ENCODE measurements at places on chromosomes 12 and 14.

DNA sequence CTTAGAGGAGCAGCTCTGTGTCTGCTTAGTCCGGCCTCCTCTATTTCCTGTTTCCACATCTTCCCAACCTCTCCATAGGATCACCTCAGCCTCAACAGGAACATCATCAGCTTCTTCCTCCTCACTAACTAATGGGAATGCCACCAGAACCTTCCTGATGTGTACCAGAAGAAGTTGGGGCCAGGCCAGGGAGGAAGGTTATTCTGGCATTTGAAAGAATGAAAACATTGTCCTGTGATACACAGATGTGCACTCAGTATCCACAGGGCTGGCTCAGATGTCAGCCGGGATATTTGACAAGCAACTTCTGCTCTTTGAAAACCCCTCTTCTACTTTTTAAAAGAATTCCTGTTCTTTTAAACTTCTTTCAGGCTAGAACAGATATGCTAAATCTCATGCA, 63.6 kb downstream of the TMEM30B start:
- DNase-seq = peak; percentile 63
- H3K4me3 ChIP-seq = no peak overlapping the region
- H3K36me3 ChIP-seq = no peaks in the 10 kb centered on the region
- peaks cover 47% of the 10 kb centered on the region for H3K4me1 ChIP-seq
- H3K27me3 ChIP-seq = no peaks in the 10 kb centered on the region

GRCh38 chr12:50222275-50222783, 55.2 kb upstream of the CERS5 start:
- H3K27ac ChIP-seq = peak overlapping the region; percentile 50
- DNase-seq = peak; percentile 91
- H3K4me3 ChIP-seq = peak overlapping the region; percentile 59
- peaks cover 13% of the 10 kb centered on the region for H3K4me1 ChIP-seq
- H3K36me3 ChIP-seq = peaks cover 2% of the 10 kb centered on the region
- no peaks in the 10 kb centered on the region for H3K27me3 ChIP-seq

DNA sequence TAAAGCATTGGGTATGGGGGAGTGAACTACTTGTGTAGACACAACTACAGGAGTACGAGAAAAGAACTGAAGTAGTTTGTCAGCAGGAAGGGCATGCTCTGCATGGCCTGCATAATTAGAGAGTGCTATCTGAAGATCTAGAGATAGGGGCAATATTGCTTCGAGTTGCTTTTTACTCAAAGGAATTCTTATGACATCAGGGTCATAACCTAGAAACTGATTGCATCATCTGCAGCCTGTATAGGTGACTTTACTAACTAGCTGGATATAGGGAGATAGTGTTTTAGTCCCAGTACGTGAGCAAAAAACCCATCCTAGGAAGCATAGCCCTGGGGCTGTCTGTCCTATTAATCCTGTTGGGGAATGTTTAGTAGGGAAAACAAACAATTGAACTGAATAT, 39.8 kb downstream of the TMTC3 start:
- no peak for DNase-seq
- no peak overlapping the region for H3K4me3 ChIP-seq
- H3K27me3 ChIP-seq = no peaks in the 10 kb centered on the region

DNA sequence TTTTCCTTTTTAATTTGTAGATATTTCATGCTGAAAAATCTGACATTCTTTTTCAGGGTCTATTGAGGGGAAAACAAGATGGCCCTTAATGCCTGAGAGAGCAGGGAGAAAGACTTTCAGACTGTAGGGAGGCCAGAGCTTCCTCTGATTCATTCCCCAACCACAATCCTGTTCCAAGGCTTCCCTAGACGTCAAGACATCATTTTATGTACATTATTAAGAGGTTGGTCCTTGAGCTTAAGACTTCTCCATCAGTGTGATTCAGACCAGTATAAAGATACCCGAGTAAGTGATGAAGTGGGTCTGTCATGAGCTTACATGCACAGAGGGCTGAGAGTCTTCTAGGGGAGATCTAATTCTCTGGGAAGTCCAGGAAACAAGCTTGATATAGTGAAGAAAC, 57.3 kb downstream of the AVPR1A start:
- no peaks in the 10 kb centered on the region for H3K36me3 ChIP-seq
- no peaks in the 10 kb centered on the region for H3K4me1 ChIP-seq
- no peak overlapping the region for H3K27ac ChIP-seq

GRCh38 chr14:77275041-77275580, 4.1 kb upstream of the NGB start:
- H3K27me3 ChIP-seq = no peaks in the 10 kb centered on the region
- no peak overlapping the region for H3K27ac ChIP-seq
- no peaks in the 10 kb centered on the region for H3K36me3 ChIP-seq
- H3K4me1 ChIP-seq = no peaks in the 10 kb centered on the region
- H3K4me3 ChIP-seq = no peak overlapping the region

GRCh38 chr14:94827711-94828447, 58.0 kb upstream of the GSC start:
- H3K36me3 ChIP-seq = no peaks in the 10 kb centered on the region
- H3K4me1 ChIP-seq = no peaks in the 10 kb centered on the region
- H3K4me3 ChIP-seq = no peak overlapping the region

GRCh38 chr12:44960856-44961255, 84.7 kb upstream of the NELL2 start:
- no peak overlapping the region for H3K27ac ChIP-seq
- H3K27me3 ChIP-seq = no peaks in the 10 kb centered on the region
- peak; percentile 12 for DNase-seq

GRCh38 chr12:67677166-67677565, 28.6 kb downstream of the DYRK2 start:
- H3K4me3 ChIP-seq = no peak overlapping the region
- DNase-seq = no peak
- H3K27ac ChIP-seq = no peak overlapping the region
- H3K4me1 ChIP-seq = no peaks in the 10 kb centered on the region
- no peaks in the 10 kb centered on the region for H3K36me3 ChIP-seq

DNA sequence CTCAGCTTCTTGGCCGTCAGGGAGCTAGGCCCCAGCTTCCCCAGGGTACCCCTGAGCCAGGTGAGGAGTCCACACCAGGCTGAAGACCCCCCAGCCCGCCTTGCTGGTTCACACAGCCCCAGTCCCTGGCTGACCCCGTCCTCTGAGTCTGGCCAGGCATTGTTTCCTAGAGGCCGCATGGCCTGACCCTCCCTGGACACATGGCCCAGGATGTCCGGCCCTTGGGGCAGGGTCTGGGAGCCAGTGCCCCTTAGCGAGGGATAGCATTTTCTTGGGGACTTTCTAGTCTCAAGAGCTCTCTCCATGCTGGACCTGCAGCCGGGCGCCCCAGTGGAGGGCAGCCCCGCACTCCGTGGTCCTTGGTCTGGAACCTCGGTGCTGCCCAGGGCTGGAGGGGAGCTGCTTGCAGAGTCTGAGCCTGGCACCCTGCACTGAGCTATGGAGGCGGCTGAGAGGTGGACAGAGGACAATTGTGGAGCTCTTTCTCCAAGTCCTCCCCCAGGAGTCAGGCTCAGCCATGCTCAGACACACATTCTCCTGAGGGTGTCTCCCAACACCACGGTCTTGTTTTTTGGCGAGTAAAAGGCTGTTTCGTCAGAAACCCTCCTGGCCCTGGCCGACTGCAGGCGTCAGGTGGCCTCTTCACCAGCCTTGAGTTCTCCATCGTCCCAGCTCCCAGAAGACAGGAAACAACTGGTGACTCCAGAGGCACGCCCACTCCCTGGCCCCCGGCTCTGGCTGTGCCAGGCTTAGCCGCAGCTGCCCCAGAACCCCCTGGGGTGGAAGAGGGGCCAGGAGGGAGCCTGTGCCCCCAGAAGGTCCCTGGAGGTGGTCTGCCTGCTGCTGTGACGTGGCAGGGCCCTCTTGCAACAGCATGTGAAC, 17.6 kb upstream of the CRIP2 start:
- H3K27me3 ChIP-seq = no peaks in the 10 kb centered on the region
- H3K27ac ChIP-seq = no peak overlapping the region
- H3K36me3 ChIP-seq = peaks cover 61% of the 10 kb centered on the region
- peaks cover 3% of the 10 kb centered on the region for H3K4me1 ChIP-seq

DNA sequence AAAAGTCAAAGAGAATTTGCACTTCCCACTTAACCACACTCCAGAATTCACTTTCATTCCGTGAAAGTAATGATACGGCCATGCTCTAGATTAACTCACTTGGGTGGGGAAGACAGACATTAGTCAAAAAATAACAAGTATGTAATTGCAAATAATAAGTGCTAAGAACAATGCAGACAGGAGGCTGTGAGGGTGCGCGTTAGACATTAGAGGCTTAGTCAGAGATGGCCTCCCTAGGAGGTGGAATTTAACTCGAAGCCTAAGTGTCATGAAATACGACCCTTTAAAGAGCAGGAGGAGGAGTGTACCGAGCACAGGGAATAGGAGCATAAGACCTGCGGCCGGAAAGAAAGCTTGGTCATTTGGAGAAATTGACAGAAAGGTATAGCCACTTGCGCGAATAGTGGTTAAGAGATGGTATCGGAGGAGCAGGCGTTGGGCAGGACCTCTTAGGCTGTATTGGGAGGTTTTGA, 628 bp downstream of the SNRPF start:
- H3K27me3 ChIP-seq = no peaks in the 10 kb centered on the region
- peaks cover 36% of the 10 kb centered on the region for H3K36me3 ChIP-seq

- H3K4me1 ChIP-seq = no peaks in the 10 kb centered on the region
- peak; percentile 25 for DNase-seq
- H3K4me3 ChIP-seq = no peak overlapping the region
Observed at GRCh38 chr12:118979763-118980406, 1.5 kb upstream of the SRRM4 start.

DNA sequence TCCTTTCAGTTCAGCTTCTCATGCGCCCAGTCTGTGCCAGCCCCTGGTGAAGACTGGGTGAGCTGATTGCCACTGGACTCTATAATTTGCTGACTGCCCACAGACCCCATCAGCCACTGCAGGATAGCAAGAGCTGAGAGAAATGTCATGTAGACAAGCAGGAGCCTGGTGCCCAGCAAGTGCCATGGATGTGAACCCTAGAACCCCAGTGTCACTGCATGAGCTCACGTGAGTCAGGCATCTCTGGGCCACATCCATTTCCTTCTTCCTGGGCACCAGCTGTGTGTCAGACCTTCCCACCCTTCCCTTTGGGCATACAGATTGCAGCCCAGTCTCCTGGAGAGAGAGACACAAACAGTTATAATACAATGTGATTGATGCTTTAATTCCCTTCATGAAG, 73.8 kb downstream of the NTF3 start:
- no peak overlapping the region for H3K4me3 ChIP-seq
- no peak for DNase-seq
- no peak overlapping the region for H3K27ac ChIP-seq
- no peaks in the 10 kb centered on the region for H3K36me3 ChIP-seq

DNA sequence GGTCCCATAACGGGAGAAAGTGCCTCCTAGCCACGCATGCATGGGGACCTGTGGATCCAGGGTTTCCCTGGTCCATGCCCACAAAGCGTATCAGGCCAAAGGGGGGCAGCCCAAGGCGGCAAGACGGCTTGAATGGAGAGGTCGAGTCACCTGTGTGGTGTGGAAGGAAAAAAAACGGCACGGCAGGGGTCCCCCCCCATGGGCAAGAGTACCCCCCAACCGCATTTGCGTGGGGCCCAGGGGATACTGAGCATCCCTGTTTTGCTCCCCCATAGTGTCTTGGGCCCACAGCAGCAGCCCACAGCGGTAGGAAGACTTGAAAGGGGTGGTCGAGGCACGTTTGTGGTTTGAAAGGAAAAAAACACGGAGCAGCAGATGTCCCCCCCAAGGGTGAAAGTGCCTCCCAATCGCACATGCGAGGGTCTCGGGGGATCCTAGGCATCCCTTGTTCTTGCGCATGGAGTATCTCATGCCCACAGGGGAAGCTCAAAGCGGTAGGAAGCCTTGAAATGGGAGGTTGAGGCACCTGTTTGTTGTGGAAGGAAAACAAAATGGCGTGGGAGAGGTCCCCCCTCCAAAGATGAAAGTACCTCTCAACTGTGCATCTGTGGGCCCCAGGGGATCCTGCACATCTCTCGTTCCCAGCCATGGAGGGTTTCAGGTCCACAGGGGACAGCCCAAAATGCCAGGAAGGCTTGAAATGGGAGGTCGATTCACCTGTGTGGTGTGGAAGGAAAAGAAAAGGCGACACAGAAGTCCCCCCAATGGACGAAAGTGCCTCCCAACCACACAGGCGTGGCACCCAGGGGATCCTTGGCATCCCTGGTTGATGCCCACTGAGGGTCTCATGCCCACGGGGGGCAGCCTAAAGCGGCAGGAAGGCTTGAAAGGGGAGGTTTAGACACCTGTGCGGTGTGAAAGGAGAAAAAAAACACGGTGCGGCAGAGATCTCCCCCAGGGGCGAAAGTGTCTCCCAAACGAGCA, 577.5 kb downstream of the ALG10 start:
- DNase-seq = no peak
- no peak overlapping the region for H3K4me3 ChIP-seq
- no peaks in the 10 kb centered on the region for H3K27me3 ChIP-seq
- no peaks in the 10 kb centered on the region for H3K4me1 ChIP-seq
- H3K27ac ChIP-seq = no peak overlapping the region
- H3K36me3 ChIP-seq = no peaks in the 10 kb centered on the region

DNA sequence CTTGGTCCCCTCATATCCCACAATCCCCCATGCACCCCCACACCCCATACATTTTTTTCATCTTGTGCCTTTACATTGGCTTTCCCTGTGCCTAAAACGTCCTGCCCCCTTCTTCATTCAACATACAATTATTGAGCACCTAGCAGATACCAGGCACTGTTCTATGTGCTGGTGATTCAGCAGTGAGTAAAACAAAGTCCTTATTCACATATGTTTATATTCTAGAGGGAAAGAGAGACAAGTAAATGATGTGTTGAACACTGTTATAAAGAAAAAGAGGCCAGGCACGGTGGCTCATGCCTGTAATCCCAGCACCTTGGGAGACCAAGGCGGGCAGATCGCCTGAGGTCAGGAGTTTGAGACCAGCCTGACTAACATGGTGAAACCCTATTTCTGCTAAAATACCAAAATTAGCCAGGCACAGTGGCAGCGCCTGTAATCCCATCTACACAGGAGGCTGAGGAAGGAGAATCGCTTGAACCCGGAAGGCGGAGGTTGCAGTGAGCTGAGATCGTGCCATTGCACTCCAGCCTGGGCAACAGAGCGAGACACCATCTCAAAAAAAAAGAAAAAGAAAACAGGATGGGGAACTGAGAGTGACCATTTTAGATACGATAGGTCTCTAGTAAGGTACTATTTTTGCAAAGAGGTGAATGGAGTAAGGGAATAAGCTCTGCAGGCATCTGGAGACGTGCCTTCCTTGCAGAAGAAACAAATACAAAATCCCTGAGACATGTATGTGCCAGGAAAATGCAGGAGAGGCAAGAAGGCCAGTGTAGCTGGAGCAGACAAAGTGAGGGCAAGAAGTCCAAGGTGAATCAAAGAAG, 12.2 kb downstream of the SLC7A7 start:
- no peaks in the 10 kb centered on the region for H3K27me3 ChIP-seq
- no peak for DNase-seq
- no peak overlapping the region for H3K27ac ChIP-seq
- H3K4me1 ChIP-seq = no peaks in the 10 kb centered on the region
- H3K36me3 ChIP-seq = no peaks in the 10 kb centered on the region

GRCh38 chr12:103901518-103902173, 28.6 kb upstream of the HSP90B1 start:
- H3K4me1 ChIP-seq = 0 out of 2 replicates have a peak, but pooled peaks cover 4% of the 10 kb centered on the region
- no peak overlapping the region for H3K4me3 ChIP-seq
- H3K27me3 ChIP-seq = no peaks in the 10 kb centered on the region

- DNase-seq = peak; percentile 80
- no peak overlapping the region for H3K27ac ChIP-seq
- H3K36me3 ChIP-seq = no peaks in the 10 kb centered on the region
- H3K4me3 ChIP-seq = no peak overlapping the region
Observed at GRCh38 chr12:100675432-100675831, 101.9 kb downstream of the GAS2L3 start.
